AG04450 (cell line): ENCODE measurements at places on chromosomes 1 and 21. TPM values are rescaled to one million over a fixed set of nuclear protein-coding genes. Genes with fewer than 3 reads are reported as not detected.
A peak's percentile ranks its signal among the peaks of the same experiment; 100 is the strongest.

DNA sequence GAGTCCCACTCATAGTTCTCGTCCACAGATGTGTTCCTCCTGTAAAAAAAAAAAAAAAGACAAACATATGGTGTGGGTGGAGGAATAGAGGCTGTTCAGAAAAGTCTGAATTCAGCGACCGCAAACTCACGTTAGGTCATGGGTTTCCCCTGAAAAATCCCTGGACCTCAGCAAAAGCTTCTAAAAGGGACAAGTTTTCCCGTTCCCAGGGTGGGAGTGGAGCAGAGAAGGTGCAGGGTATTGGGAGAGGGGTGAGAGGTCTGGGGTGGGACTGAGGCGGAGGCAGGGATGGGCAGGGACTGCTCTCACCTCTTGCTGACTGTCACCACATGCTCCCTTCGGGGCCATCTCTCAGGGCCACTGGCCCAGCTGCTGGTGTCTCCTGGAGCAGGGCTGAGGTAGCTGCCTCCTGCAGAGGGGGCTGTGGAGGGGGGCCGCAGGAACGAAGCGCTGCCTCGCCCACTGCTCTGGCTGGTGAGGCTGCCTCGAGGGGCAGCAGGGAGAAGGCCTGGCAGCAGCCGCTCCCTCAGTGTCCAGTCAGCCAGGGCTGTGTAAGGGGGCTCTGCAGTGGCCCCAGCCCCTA lies 2.6 kb upstream of the TAGLN2 start:
- DNase-seq: no peak

- no peak for DNase-seq
These were observed 14.4 kb downstream of the ZBTB17 start for GRCh38 chr1:15961492-15961891.

LRRC7 gene
- polyA plus RNA-seq: not detected in 2 replicates

GRCh38 chr1:115295904-115296696 lies 41.9 kb downstream of the NGF start:
- DNase-seq: no peak

GRCh38 chr1:37853157-37853556 lies 6.2 kb downstream of the MTF1 start:
- no peak for DNase-seq

DNA sequence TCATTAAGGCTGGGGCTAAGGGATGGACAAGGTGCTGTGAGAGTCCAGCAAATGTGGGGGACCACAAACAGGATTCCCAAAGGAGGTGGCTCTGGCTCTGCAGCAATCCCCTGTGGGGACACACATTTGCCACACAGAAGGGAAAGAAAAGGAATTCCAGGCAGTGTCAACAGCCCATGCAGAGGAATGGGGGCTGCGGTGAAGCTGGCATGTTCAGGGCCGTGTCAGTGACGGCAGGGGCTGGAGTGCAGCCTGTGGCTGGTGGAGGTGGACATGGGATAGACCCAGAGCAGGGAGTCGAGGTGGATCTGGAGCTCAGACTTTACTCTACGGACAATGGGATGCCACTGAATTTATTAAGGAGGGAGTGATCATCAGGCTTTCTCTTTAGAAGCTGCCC lies 183.2 kb downstream of the TRABD2B start:
- DNase-seq: no peak

DNA sequence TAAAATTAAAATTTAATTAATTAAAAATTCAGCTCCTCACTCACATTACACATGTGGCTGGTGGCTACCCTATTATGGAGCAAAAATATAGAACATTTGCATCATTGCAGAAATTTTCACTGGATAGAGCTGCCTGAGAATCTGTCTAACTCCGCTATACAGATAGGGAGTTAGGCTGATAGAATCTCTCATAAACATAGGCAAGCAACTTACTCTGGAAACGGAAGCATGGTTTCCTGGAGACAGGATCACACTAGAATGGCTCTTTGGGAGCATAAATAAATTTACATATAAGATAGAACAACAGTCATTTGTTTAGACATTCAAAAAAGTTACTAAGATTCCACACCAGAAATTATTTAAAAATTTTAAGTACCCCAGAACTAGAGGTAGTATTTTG lies 12.2 kb upstream of the LAMC2 start:
- no peak for DNase-seq

METTL18 gene
- 4.4 and 7.1 TPM in 2 replicates for polyA plus RNA-seq

RPL11 gene
- polyA plus RNA-seq: 1,898 and 2,055 TPM in 2 replicates

SH2D2A gene
- 0.09 TPM in 1 of 2 replicates, not detected in the other for polyA plus RNA-seq

- DNase-seq: no peak
These were observed 30.1 kb upstream of the IL10 start for GRCh38 chr1:206802401-206802800.

DNA sequence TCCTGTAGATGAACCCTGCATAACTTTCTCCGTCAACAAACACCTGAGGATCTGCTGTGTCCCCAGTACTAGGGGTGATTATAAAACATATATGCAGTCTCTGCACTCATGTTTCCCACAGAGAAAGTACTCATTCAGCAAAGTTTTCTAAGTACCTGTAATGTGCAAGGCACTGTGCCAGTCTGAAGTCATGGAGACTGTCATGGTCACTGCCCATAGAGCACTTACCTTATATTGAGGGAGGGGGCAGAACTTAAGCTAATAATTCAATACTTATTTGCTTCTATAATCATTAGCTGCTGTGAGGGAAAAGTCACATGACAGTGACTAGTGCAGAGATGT lies 41.2 kb downstream of the MAP3K21 start:
- DNase-seq: no peak

DNA sequence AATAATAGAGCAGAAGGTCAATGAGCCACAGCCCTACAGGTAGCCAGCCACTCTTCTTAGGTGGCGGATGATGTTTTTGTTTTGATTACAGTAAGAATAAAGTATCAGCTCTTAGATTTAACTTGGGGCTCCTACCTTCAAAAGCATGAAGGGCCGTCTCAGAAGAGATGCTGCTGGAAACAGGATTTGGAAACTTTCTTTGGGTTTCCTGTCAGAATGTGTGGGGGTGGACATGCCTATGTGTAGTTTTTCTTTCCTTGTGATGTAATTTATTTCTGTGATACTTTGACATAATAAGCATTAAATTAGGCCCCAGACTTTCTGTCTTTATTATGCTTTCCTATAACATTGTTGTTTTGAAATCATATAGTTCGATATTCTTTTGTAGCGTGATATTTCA lies 1.5 kb downstream of the RAP1A start:
- DNase-seq: no peak

DNA sequence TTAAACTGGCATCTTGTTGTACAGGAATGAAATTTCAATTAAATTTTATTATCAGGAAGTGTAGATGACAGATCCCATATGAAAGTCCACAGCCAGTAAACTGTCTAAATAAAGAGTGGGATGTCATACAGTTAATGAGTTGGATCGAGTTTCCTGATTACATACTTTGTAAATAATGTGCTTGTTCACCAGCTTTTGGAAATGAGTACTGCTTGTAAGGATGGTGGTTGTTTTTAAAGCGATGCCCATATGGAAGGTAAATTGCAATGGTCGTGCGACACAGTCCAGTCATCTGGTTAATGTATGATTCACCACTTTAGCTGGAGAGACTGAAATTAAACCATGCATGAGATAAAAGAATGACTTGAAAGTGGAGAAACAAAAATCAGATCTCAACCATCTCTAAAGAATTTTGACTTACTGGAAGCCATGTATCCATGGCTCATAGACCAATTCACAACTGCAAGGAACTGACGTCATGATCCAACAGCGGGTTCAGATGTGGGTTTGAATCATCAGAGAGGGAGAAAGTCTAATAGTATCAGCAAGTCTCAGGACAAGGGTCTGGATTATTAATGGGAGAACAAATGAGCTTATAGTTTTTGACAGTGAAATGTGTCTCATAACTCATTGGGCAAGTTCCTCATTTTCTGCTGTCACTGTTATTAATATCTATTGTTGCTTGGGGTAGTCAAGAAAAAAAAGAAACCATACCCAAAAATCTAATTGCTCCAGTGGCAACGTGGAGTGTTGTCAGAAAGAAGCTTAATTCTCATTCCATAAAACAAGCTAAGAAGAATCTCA lies 49.0 kb downstream of the MAP10 start:
- peak; percentile 43 for DNase-seq

- DNase-seq: no peak
These were observed 52.0 kb downstream of the CD2 start for GRCh38 chr1:116806245-116806644.

CAPN9 gene
- 0.24 and 0.33 TPM in 2 replicates for polyA plus RNA-seq

GRCh38 chr1:7068552-7068951 lies 283.3 kb downstream of the CAMTA1 start:
- no peak for DNase-seq

GRCh38 chr1:115182012-115182715 lies 92.9 kb upstream of the TSPAN2 start:
- no peak for DNase-seq

- no peak for DNase-seq
These were observed 40.2 kb downstream of the ANGPTL3 start for GRCh38 chr1:62637392-62638105.

GRCh38 chr1:203504400-203505250 lies 10.7 kb downstream of the OPTC start:
- DNase-seq: peak; percentile 61

DNA sequence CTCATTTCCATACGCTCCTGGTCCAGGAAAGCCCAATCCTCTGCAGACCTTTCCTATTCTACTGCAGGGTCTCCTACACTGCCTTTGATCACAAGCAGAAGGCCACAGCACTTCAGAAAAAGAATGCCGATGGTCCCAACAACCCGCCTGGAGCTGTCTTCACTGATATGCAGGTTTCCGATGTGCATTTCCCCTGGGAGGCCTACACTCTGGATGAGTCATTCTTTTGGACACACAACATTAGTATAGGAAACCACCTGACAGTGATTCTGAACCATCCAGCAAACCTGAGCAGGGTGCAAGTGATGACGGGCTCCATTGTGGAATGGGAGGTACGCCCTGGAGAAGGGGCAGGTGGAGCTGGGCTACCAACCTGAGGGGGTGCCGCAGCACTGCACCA lies 15.0 kb downstream of the PCAT6 start:
- DNase-seq: no peak

ANKRD45 gene
- 0.17 and 0.29 TPM in 2 replicates for polyA plus RNA-seq

GRCh38 chr1:169201084-169201619 lies 94.7 kb downstream of the ATP1B1 start:
- no peak for DNase-seq

CFAP74 gene
- polyA plus RNA-seq: not detected in 2 replicates

S100A7 gene
- not detected in 2 replicates for polyA plus RNA-seq

- DNase-seq: no peak
These were observed 24.1 kb downstream of the EIF4G3 start for GRCh38 chr1:21152423-21153100.

DNA sequence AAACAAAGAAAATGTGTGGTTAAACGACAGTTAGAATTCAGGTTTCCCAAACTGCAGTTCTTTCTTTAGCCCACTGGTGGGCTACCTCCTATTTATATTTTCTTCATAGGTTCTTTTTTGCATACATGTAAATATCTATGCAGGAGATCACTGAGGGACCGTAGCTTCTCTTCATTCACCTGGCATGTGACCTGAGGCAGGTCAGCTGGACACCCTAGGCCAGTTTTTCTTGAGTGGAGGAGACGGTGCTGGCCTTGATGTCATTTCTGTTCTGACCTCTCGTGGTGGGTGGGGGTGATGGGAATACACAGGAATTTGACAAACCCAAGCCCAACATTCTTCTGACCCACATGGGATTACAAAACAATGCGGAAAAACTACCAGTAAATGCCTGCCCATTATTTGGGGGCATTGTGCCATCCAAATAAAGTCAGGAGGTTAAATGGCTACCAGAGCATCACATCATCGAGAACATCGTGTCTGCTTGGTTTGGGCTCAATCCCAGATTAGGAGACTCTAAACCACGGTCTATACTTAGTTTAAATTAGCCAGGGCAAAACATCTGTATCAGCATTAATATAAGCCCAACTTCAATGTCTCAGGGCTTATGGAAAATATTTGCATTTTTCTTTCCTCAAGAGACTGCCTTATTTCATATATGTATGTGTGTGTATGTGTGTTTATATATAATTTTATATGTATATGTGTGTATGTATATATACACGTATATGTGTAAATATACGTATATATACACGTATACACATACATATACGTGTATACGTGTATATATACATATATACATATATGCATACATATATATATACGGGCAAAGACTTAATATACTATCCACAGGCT lies 7.4 kb upstream of the IRF2BP2 start:
- DNase-seq: no peak

- no peak for DNase-seq
These were observed 101.7 kb downstream of the PHTF1 start for GRCh38 chr1:113657556-113658063.

- no peak for DNase-seq
These were observed 89.7 kb downstream of the BCAR3 start for GRCh38 chr1:93591676-93592550.

DNA sequence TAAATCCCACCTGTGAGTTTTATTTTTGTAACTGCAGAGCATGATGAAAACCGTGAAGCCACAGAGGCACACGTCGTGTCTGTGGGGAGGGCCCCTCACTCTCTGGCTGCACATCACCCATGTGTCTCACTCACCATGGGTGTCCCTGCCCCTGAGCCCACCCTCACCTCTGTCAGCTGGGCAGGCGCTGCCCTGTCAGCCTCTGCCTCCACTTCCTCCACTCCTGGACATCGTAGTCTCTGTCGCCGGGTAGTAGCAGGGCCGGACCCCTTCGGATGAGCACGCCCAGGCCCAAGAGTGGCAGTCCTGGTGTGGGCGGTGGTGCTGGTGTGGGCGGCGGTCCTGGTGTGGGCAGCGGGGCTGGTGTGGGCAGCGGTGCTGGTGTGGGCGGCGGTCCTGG lies 37.3 kb downstream of the COL18A1 start:
- no peak for DNase-seq

- no peak for DNase-seq
These were observed 92.6 kb downstream of the ADGRL4 start for GRCh38 chr1:78913950-78914349.

KCTD3 gene
- 72.3 and 85.0 TPM in 2 replicates for polyA plus RNA-seq

TMEM9 gene
- polyA plus RNA-seq: 81.7 and 103 TPM in 2 replicates

DNA sequence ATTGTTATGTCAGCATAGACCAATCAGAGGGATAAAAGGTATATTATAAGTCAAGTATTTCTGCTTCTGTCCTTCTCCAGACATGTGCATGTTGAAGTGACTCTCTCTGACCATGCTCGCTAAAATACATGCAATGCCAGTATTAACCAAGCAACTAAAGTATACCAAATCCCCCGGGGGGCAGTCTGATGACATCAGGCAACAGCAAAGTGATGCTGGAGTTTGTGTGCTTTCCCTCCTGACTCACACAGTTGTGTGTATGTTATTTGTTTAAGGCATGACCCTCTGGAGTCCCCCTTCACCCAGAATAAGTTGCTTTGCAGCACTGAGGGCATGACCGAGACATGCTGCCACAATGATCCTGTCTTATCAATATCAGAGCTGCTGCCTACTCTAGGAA lies 2.1 kb downstream of the BRINP2 start:
- no peak for DNase-seq

FAM72A gene
- 2.8 and 3.5 TPM in 2 replicates for polyA plus RNA-seq

GRCh38 chr1:212228076-212228475 lies 57.1 kb upstream of the PPP2R5A start:
- no peak for DNase-seq

OR14K1 gene
- polyA plus RNA-seq: not detected in 2 replicates
